GM12864 (cell line): ENCODE measurements at places on chromosomes 11 and 22.
A peak's percentile ranks its signal among the peaks of the same experiment; 100 is the strongest.

- DNase-seq: no peak
Observed at GRCh38 chr11:119539583-119539982, 116.6 kb upstream of the THY1 start.

GRCh38 chr11:122703541-122704272, 48.2 kb downstream of the UBASH3B start:
- no peak for DNase-seq

- no peak for DNase-seq
Observed at GRCh38 chr22:11605468-11605981, 3922.5 kb upstream of the OR11H1 start.

- no peak for DNase-seq
Observed at GRCh38 chr11:108944471-108945178, 279.8 kb downstream of the DDX10 start.

DNA sequence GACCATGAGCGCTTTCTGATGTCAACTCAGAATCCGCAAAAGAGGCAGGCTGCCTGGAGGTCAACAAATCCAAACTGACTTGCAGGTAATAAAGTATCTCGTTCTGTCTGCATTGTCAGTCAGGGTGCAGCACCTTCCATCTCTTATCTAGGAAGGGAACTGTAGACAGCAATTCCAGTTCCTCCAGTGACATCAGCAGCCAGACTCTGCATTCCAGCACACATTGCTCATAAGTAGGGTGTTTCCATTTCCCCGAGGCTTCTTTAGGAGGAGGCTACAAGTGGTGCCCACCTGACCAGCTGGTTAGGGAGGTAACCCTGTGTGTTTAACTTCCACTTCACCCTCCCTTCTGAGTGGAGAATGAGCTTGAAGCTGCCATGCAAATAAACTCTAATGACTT, 53.3 kb downstream of the NTM start:
- no peak for DNase-seq

DNA sequence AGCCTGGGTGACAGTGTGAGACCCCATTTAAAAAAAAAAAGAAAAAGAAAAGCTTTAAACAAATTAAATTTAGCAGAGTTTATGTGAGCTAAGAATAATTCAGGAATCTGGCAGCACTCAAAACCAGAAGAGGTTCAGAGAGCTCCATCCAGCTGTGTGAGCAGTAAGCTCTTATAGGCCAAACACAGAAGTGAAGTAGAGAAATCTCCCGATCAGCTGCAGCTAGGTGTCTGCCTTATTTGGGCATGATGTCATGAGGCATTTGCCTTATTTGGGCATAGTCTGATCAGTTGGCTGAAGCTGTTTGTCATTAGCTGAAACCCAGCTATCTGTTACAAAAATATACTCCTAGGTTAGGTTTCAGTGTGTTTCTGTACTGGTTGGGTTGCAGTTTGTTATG, 8.2 kb downstream of the MS4A15 start:
- DNase-seq: peak; percentile 85

DNA sequence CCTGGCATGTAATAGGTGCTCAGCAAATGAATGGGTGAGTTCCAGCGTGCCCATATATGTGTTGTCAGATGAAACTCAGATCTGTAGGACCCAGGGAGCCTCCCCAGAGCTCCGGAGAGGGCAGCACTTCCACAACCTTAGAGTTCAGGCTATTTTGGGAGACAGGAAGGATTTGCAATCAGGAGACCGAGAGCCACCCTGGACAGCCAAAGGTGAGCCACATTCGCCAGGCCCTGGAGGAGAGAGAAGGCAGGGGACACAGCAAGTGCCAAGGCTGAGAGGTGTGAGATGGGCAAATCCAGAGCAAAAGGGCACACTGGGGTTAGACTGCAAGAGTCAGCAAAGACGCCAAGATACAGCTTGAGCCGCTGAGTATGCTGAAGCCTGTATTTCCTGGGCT, 66.4 kb downstream of the CD82 start:
- DNase-seq: no peak

DNA sequence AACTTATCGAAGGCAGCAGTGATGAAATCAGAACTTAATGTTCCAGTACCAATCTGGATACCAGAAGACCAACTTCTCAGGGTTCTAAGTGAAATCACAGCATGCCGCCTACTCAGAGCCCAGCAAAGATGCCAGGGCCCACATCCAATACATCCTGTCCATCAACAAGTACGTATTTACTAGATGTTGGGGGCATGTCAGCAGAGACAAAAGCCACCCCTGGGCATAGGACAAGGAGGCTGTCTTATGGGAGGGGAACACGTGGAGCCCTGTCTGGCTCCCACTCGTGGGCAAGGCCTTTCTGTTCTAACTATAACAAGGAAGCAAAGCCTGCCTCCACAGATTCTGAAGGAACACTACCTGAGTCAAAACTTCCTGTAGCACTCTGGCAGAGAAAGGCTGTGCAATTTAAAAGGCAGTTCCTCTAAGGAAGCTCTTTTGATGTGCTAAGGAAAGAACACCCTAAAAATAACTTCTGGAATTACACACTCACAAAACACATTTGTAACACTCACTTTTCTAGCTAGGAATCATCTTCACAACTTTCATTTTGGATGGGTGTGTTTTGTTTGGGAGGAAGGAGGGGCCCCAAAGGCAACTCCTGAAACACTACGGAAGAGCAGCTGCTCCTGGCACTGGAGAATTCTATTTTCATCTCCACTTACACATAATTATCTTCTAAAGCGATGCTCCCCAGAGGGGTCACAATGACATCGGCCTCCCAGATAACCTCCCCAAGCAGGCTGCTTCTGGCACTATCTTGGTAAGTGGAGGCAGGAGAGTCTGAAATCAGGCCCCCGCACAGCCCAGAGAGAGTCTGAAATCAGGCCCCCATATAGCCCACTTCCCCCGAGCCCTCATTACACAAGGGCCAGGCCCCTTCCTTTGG, 14.2 kb downstream of the SMCO4 start:
- no peak for DNase-seq

DNA sequence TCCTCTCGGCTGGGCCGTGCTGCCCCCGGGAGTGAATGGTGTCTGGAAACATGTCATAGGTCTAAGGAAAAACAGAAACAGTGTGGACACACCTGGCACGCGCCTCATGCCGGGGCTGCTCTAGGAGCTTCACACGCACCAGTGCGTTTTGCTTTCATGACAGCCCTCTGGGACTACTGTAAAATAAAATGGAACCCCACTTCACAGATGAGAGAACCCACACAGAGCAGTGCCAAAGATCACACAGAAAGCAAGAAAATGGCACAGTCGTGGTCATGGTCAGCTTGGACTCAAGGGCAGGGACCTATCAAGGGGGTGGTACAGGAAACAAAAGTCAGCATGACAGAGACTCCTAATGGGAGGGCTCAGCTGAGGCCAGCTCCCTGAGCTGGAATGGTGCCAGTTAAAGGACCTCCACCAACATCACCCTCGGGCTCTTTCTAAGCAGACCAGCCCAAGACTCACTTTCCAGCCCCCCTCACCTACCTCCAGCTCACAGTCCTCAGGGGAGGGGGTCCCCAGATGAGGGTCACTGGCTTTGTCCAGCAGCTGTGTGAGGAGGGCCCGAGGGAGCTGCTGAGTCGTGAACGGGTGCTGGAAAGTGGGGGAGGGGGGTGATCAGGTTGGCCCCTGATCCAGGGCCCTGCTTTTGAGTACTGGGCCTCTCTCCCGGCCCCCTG, 3.3 kb downstream of the MAP4K2 start:
- no peak for DNase-seq

GRCh38 chr11:125374398-125374797, 121.7 kb downstream of the FEZ1 start:
- DNase-seq: no peak

DNA sequence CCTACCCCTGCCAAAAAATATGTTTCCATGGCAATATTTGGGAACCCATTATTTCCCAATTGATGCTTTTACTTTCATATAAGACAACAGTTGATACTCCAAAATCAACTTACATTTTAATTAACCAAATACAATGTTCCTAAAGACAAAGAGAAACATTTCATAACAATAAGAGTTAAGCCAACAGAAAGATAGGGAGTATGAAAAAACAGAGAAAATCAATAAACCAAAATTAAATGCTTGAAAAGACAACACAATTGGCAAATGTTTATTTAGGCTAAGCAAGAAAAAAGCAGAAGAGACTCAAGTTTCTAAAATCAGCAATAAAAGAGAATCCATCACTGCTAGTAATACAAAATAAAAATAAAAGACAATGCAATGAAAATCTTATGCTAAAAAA, 123.1 kb upstream of the VPREB1 start:
- DNase-seq: no peak

DNA sequence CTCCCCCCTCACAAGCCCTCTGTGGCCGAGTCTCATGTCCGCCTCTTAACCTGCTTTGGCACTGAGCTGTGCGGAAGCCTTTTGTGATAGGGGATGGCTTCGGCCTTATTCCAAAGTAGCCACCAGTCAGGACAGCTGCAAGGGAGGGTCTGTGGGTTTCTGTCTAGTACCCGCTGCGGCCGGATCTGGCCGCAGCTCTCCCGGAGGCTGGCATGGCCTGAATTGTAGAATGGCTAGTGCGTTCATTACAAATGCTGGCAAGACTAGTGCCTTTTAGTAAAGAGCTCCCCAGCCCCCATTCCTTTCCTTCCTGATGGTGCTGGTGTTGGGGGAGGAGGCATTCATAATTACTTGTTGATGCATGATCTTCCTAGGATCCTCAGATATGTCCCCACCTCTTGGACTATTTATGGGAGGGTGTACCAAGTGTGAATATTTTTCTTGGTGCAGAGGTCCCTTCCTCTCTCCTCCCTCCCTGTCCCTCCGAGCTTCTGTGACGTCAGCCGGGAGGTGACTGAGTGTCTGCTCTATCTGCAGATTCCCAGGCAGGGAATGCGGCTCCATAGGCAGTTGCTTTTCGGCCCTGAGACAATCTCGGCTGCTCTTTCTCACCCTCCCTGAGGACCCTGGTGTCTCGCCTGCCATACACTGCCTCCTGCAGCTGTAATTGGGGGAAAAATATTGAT, 108.7 kb upstream of the E2F8 start:
- DNase-seq: no peak

GRCh38 chr22:42924436-42924835, 67.4 kb upstream of the ARFGAP3 start:
- DNase-seq: no peak

- no peak for DNase-seq
Observed at GRCh38 chr11:2703363-2704141, 3.8 kb upstream of the KCNQ1OT1 start.

DNA sequence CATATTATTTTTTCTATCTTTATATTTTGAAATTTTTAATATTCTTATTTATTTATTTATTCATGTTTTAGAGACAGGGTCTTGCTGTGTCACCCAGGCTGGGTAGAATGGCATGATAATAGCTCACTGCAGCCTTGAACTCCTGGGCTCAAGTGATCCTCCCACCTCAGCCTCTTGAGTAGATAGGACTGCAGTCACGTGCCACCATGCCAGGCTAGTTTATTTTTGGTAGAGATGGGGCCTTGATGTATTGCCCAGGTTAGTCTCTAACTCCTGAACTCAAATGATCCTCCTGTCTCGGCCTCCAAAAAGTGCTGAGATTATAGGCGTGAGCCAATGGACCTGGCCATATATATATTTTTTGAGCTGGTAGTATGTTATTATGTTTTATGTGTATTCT, 2.4 kb upstream of the SPDYC start:
- DNase-seq: no peak

DNA sequence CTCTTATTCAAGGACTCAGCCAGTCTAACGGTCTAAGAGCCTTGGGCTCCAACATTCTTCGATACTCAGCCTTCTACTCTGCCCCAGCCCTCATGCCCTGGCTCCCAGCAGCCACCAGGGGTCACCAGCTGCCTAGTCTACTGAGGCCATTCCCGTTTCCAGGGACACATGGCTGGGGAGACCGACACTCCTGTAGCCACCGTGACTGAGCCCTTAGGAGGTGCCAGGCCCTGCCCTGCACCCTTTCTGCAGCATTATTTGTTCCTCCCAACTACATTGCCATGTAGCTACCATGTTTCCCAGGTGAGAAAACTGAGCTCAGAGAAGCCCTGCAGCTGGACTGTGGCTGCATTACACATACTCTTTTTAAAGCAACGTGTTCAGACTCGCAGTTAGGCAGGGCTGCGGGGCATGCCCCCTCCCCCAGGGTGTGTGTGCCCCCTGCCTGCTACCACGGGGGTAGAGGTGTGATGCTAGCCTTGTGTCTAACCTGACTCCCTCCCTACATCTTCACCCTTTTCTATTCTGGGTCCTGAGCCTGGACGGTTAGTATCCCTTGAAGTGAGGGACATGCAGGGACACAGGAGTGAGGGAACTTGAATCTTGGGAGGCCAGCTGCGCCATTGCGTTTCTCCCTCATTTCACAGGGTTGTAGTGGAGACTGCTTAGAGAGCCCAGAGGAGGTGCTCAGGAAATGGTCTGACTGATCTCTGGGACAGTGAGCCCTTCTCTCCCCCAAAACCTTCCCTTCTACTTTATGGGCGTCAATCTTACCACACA, 17.5 kb downstream of the ATG16L2 start:
- DNase-seq: no peak

DNA sequence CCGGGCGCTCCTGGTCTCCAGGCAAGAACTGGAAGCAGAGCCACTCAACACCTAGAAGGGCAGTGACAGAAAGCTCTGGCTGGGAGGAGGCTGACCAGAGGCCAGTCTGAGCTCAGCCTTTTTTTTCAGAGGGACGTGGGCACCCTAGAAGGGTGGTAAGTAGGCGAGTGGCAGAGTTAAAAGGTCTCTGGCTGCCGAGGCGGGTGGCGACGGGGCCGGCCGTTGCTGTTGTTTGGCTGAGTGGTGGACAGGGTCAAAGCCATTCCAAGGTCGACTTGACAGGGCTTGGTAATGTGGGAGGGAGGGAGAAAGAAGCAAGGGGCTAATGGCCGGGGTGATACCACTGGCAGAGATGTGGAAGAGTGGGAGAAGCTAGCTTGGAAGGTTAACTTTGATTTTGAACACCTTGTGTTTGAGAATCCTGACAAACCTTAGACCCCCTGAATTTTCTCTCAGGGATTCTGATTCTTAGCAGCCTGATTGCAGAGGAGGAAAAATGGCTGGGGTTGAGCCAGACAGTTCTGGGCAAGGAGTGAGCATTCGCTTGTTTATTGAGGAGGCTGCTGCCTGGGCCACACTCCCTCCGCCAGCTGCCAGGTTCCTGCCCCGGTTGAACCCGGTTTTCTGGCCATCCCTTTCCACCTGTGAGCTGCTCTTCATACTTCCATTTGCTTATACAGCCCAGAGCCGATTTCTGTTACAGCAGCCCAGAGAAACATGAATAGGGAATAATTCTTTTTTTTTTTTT, 868 bp upstream of the SYCE3 start:
- no peak for DNase-seq

DNA sequence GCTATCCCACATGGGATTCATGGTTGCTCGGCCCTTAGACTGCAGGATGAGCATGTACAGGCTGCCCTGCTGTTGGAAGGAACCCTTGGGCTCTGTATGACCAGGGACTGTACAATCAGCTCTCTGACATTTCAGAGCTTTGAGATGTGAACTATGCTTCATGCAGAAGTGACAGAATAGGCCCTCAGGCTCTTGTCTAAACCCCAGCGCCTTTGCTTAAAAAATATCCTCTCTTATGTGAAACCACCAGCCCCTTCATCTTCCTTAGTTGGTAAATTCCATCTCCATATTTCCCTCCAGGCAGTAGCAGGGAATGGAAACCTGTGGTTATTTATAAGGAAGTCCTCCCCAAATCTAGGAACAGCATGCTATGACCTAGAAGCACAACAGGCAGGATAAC, 78.9 kb upstream of the PLET1 start:
- DNase-seq: no peak

- no peak for DNase-seq
Observed at GRCh38 chr11:72224564-72225410, at the start of gene INPPL1. Gene INPPL1 (plus strand): TSS chr11:72224767. CDS start chr11:72224985, 218 bp downstream.
